ENCODE measurements at places on chromosomes 6 and 20. TPM values are rescaled to one million over a fixed set of nuclear protein-coding genes. Genes with fewer than 3 reads are reported as not detected.

CLPSL2 gene
- total RNA-seq: not detected

EYA2 gene
- 3.6 TPM for total RNA-seq

GRCh38 chr20:50356525-50356885 is 153.7 kb upstream of the PTPN1 start:
- H3K4me3 ChIP-seq: no peak overlapping the region
- no peak overlapping the region for H3K27ac ChIP-seq
- no peaks in the 10 kb centered on the region for H3K27me3 ChIP-seq
- H3K36me3 ChIP-seq: no peaks in the 10 kb centered on the region
- DNase-seq: no peak

STX11 gene
- total RNA-seq: 4.4 TPM

Data from body of pancreas (tissue), 4 donors.